ENCODE measurements at places on chromosomes 4 and X.

DNA sequence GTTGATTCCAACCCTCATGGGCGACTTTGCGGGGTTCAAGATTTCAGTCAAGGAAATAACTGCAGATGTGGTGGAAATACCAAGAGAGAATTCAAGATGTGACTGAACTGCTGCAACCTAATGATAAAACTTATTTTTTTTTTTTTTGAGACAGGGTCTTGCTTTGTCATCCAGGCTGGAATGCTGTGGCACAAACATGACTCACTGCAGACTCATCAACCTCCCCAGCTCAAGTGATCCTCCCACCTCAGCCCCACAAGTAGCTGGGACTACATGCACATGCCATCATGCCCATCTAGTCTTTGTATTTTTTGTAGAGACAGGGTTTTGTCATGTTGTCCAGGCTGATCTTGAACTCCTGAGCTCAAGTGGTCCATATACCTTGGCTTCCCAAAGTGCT lies 19.5 kb upstream of the WDFY3 start:
- no peak for DNase-seq

DNA sequence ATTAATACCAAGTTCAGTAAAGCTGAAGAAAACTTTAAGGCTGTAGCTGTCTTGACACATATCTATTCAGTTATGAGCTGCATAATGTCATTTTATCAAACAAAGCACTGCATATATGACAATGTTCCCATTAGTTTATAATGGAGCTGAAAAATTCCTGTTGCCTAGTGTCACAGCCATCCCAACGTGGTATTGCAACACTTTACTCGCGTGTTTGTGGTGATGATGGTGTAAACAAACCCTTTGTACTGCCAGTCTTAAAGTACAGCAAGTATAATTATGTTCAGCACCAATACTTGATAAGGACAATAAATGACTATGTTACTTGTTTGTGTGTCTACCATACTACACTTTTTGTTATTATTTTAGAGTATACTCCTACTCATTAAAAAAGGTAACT lies 1415.6 kb upstream of the PCDH7 start:
- DNase-seq = no peak

DNA sequence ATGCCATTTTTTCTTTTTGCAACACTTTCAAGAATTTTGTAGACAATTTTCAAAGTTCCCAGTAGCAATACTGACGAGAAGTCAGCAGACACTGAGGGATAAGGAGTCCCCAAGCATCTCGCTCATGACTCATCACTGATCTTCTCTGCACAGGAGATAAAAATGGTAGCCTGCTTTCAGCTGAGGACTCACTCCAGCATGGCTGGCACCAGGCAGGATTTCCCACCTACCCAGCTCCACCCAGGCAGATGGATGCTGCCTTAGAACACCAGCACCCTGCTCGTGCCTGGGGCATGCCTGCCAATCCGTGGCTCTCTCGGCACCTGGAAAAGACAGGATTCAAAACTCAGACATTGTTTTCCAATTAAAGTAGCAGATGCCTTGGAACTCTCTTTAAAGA lies 24.9 kb downstream of the JAKMIP1 start:
- DNase-seq = no peak

DNA sequence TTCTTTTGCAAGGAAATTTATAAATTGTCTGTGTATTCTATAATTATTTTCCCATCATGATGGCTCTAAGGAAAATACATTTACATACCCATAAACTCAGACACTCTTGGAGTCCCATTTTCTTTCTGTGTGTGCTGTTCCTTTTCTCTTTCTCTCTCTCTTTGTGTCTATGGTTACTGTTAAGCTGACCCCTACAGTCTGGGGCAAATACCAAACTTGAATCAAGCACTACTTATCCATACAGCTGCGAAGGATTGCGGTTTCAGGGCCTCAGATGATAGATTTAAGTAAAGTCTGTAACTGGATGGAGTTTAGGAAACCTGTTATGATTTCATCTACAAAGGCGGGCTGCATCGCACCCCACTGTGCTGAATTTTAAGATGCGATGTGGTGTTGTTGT lies 150.2 kb downstream of the SHROOM3 start:
- DNase-seq = no peak

GRCh38 chr4:73589261-73589847 lies 30.9 kb downstream of the RASSF6 start:
- DNase-seq = no peak

GRCh38 chr4:8730159-8730558 lies 137.6 kb downstream of the CPZ start:
- no peak for DNase-seq

DNA sequence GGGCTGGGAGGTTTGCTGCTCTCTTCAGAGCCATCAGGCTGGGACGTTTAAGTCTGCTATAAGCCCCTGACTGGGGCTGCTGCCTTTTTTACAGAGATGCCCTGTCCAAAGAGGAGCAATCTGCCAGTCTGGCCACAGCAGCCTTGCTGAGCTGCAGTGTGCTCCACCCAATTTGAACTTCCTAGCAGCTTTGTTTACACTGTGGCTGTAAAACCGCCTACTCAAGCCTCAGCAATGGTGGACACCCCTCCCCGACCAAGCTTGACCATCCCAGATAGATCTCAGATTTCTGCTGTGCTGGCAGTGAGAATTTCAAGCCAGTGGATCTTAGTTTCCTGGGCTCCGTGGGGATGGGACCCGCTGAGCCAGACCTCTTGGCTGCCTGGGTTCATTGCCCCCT lies 40.7 kb downstream of the SPATA18 start:
- no peak for DNase-seq

DNA sequence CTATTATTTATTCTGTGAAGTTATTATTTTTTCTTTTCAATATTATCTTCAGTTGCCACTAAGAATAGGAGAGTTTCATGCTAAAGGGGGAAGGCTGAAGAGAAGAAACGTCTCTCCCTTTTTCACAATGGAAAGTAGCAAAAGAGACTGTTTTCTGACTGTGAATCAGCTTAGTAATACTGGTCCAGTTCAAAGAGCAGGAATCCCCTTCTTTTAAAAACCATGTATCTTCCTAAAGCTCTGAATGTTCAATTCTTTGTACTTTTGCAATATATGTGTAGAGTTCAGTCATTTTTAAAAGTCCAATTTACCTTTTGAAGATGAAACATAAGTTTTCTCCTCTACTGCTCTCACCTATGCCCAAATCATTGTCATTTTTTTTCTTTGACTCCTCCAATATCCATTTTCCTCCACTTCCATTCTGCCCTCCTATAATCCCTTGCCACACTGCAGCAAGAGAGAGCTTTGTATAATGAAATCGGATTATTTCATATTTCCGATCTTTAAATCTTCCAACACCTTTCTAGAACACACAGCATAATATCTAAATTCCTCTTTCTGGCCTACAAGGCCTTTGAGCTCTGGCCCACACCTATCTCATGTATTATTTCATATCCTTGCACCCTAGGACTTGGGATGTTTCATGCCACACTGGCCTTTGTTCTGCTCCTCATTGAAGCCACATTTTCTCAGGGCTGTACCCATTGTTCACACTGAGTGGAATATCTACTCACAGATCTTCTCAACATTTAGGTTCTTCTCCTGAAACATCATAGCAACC lies 195.3 kb downstream of the CAMK2D start:
- no peak for DNase-seq

DNA sequence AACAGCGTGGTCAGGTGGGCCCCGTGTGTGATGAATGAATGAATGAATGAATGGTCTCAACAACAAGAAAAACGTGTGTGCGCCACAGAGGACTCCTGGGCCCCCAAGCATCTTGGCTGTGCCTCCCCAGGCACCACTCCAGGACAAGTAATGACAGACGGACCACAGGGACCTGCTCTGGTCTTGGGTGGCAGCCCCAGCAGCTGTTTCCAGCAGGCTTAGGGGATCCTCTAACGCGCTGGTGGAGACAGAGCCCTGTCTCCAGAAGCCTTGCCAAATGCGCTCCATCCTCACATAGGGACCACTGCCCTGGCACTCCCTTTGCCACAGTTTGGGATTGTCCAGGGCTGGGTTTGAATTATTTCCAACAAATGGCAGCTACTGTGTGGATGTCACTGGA lies 39.1 kb downstream of the PSAPL1 start:
- no peak for DNase-seq

GRCh38 chrX:8784162-8784561 lies 17.0 kb downstream of the FAM9A start:
- DNase-seq = no peak

DNA sequence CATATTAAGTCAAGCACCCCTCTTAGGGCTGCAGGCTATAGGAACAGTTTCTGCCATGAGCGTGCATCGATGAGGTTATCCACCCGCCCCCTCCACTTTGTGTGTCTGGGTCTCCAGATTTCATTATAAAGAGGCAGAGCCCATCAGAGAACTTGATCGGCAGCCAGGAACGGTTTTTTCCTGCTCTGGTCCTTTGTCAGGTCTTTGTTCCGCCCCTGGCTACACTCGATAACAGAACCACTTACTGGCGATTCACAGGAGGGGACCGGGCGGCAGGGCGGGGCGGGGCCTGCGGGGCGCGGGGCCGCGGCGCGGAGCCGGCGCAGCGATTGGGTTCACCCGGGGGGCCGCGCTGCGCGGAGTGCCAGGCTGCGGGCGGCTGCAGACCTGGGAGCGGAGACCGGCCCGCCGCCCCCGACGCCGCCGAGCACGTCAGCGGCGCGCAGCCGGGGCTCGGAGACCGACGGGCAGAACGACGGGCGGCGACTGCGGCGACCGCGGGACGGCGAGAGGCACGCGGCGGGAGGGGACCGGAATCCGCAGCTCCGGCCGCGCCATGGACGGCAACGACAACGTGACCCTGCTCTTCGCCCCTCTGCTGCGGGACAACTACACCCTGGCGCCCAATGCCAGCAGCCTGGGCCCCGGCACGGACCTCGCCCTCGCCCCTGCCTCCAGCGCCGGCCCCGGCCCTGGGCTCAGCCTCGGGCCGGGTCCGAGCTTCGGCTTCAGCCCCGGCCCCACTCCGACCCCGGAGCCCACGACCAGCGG lies at the start of gene SLC10A4:
TSS of gene SLC10A4 (plus strand) at position 338 of the 771 bp plus-strand sequence. CDS start at position 557, 219 bp downstream.
- DNase-seq = no peak

DNA sequence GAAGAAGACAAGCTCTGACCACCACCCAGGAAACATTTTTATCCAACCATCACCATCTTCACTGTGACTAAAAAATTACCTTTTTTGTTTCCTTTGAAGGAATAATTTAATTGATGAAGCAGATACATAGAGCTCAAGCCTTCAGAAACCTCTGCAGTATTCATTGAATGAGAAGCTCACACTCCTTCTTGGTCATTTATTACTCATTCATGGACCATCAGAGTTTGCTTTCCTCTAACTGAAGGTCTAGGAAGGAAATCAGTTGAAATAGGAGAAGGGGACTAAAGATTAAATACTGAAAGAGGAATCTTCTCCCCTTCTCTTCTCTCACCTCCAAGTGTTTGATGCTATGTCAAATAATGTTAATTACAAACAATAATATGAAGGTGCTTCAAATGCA lies 290.6 kb upstream of the KLF3 start:
- DNase-seq = no peak

DNA sequence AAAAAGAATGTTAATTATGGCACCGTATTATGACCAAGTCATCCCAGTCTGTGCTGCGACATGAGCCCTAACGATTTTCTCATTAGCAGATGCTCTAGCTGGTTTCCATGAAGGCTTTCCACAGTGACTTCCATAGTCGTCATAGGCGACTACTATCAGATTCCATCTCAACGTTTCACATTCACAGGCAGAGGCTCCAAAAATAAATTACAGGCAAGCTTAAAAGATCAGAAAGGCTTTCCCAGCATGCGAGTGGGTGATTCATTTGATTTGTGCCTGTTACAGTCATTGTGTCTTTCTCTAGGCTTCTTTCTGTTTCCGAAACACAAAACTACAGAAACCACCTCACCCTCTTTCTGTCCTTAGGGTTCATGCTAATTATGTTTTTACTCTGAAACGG lies 43.2 kb downstream of the PALLD start:
- DNase-seq = no peak

DNA sequence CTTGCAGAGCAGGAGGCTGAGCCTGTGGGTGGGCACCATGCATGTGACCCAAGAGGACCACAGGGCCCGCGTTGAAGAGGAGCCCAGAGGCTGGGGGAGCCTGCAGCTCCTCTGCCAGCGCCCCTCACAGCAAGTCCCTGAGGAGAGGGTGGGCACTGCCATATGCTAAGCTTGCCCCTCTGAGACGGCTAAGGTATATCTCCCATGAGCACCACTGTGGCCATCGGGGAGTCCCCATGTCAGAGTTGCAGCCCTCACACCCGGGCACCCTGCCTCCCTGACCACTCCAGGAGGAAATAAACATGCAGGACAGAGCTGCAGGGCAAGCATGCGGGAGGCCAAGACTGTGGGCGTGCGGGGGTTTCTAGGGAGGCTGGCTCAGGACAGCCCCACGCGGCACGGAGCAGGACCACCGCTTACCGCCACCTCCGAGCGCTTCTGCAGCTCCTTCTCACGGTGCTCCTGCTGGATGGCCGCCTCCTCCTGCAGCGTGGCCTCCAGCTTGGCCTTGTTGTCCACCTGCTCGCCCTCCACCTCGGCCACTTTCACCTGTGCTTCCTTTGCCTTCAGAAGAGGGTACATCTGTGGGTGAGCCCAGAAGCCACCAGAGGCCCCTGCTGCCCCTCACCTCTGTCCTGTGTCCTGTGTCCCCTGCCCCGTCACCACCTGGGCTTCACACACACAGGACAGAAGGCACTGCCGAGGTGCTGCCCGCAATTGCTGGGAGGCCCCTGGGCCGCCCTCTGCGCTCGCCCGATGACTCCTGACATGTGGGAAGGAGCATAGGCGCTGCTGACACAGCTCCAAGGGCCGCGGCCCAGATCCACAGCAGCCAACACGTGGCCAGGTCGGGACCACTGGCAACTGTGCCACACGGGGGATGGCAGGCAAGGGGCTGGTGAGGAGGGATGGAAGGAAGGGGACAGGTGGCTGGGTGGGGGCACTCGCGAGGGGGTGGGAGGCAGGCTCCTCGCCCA lies 29.8 kb downstream of the FGFR3 start:
- no peak for DNase-seq

DNA sequence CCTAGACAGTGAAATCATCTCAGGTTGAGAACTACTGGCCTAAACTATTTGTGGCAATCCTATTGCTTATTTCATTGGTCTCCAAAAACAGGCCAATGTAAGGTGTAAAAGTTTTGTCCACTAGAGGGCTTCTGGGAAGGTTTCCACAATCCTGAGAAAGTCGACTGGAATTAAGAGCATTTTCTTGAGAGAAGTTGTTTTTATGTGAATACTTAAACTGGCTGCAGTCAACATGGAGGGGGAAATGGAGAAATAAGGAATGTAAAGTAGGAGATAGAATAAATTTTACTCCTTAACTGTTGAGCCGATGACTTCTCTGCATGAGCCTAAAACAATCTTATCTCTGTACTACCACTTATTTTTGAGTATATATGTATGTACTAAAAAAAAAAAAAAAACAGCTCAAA lies 11.0 kb upstream of the EIF4E start:
- DNase-seq = no peak

GRCh38 chr4:185912779-185913178 lies 100.8 kb upstream of the SORBS2 start:
- no peak for DNase-seq

GRCh38 chr4:41160012-41160789 lies 54.1 kb downstream of the APBB2 start:
- no peak for DNase-seq
